Left renal cortex interstitium (tissue), 4 donors: ENCODE measurements at places on chromosomes 1 and 21.

- no peak for DNase-seq
Observed at GRCh38 chr1:25468033-25468432, 37.3 kb downstream of the MACO1 start.

GRCh38 chr1:224640018-224640417, 23.9 kb downstream of the CNIH3 start:
- no peak for DNase-seq

DNA sequence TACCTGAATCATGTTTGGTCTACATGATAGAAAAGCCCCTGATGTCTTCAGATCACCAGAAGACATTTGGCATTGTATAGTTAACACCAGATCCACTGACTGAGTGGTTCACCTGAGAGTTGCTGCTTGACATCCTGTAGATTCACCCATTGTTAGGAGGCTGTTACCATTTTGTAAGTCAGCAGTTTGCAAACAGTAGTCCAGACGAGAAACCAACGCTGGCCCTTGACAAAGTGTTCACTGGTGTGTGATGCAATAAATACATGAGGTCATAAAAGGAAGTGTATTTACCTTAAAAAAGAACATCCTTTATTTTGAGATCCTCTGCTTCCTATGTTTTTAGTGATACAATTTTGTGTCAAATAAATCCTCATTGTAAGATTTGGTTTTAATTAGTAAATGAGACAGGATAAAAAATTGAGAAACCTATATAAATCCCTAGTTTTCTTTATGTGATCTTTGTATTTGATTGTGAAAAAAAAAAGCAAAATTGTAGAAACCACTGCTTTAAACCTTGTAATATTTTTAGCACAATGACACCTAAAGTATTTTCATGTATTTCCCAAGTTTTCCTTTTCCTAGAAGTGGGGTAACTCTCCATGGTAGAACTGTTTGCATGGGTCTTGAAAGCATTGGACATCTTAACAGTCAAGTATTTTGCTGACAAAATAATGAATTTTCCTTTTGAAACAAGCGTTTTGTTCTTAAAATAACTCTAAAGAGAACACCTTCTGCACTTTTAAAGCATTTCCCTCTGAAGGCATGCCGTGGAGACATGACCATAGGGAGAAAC, 204.3 kb downstream of the FGGY start:
- DNase-seq = no peak

DNA sequence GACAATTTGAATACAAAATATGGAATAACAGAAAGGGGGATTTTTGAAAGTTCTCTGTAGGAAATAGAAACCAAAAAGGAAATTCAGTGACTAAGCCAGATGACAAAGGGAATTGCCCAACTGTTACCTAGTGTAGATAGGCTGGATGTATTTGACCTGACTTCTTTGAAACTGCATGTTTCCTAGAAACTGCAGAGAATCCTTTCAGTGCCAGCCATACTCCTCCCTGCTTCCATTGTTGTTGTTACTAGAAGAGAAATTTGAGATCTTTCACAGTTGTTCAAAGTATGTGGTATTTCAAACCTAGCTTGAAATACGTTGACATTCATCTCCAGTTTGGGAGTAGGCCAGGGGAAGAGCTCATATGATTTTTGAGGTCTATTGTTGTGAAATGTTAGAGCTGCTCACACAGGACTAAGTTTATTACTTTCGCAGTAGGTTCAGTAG, 1.8 kb upstream of the GBP5 start:
- DNase-seq = no peak

- DNase-seq = no peak
Observed at GRCh38 chr1:231610388-231610787, 16.2 kb upstream of the DISC1 start.

DNA sequence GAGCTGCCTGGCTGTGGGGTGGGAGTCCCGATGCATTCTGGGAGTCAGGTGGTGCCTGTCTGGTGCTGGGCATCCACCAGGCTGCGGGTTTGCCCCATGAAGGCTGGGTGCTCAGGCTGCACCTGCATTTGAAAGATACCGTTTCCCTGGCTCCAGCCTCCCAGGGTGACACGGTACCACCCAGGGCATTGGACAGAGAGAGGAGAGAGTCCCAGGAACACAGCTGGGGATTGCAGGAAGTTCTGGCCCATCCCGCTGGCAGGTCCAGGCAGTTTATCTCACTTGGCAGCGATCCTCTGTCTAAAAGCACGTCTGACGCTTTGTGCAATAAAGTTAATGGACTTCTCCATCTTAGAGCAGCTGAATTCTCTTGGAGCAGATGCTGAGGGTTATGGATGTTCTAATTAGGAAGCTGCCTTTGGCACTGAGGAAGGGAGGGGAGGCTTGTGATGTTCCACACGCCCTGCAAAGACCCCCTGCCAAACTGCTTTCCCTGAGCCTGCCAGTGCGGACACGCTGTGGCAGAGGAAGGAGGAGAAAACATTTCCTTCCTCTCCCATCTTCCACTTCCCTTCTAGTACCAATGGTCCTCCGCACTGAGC, 246.9 kb downstream of the GRIK3 start:
- DNase-seq = no peak

GRCh38 chr1:120178799-120179756, 2.8 kb upstream of the SEC22B start:
- DNase-seq = no peak

DNA sequence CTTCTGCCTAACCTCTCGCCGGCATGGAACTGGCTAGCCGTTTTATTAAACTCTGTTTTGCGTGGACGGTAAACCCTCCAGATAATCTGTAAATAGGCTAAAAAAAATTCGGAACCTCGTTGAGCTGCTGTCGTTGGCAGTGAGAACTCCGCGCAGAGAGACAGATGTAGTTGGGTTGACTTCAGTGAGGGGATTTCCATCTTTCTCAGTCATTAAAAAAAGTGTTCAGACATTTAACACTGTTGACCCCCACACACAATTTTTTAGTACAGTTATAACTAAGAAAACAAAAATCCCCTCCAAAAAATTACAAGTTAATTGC, 464 bp downstream of the PARK7 start:
- no peak for DNase-seq
